ENCODE measurements at places on chromosomes 13 and 19. TPM values are rescaled to one million over a fixed set of nuclear protein-coding genes. Genes with fewer than 3 reads are reported as not detected.

The C19orf81 gene
- 2.3 TPM for total RNA-seq

The METTL21C gene
- not detected for total RNA-seq

The ATCAY gene
- 85.9 TPM for total RNA-seq

The CELF5 gene
- 51.6 TPM for total RNA-seq

The ONECUT3 gene
- not detected for total RNA-seq

The RUBCNL gene
- 5.8 TPM for total RNA-seq

The KLK14 gene
- total RNA-seq, result not detected

The TMC4 gene
- not detected for total RNA-seq

The FCGBP gene
- 3.1 TPM for total RNA-seq

The ERICH4 gene
- total RNA-seq, result not detected

The IL4I1 gene
- not detected for total RNA-seq

The PSG3 gene
- total RNA-seq, result not detected

The UNC13A gene
- 29.6 TPM for total RNA-seq

The WBP4 gene
- 12.2 TPM for total RNA-seq

The ADGRE3 gene
- total RNA-seq, result not detected

The ZNF83 gene
- total RNA-seq, result 49.4 TPM

The TRAPPC5 gene
- 16.7 TPM for total RNA-seq

The TJP3 gene
- not detected for total RNA-seq

The SIGLEC8 gene
- 2.0 TPM for total RNA-seq

The DHRS12 gene
- total RNA-seq, result 5.6 TPM

The ZNF177 gene
- 11.9 TPM for total RNA-seq

The ARL11 gene
- total RNA-seq, result 0.31 TPM

- no peak for DNase-seq
Observed at GRCh38 chr13:52344108-52344507, 61.9 kb downstream of the THSD1 start.

DNA sequence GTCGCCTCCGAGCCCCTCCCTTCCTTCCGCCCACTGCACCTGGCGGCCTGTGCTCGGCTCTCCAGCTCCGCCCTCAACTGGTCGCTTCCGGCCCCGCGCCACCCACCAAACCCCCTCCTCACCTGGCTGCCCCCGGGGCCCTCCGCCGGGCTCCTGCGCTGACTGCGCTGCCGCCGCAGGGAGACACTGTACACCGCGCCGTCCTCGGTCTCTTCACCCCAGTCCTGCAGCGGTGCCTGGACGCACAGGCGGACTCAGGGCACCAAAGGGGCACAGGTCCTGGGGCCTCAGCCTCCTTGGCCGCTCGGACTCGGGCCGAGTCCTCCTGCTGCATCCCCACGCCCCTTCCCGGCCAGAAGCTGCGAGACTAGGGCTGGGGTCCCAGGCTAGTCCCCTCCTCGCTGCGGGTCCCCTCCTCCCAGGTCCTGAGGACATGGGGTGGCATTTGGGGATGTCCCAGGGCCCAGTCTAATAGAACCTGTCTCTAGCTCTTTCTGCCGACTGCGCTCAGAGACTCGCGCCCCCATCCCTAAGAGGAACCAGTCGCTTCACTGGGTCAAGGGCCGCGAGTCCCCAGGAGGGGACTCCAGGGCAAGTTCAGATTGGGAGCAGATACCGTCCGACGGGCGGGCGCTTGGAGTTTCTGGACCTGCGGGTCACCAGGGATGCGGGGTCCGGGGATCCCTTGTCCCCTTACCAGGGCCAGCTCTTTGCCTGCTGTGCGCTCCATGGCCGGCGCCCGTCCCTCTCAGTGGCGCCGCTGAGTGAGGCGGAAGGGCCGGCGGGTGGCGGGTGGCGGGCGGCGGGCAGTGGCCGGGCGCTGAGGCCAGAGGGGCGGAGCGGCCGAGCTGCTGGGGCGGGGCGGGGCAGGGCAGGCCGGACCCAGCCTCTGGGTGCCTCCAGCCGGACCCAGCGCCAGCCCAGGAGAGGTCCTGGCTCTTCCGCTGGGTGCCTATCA lies at the start of gene RGL3:
Gene RGL3, minus strand, starts transcription at position 766 of the 958 bp plus-strand sequence. Its CDS starts 36 bp downstream, at position 730.
- no peak for DNase-seq

GRCh38 chr13:37886879-37887278 lies 17.3 kb upstream of the TRPC4 start:
- DNase-seq, result no peak

GRCh38 chr19:42325896-42326771 lies 699 bp downstream of the MEGF8 start:
- DNase-seq, result no peak

- DNase-seq, result no peak
Observed at GRCh38 chr19:45601115-45601514, 897 bp downstream of the GPR4 start.

DNA sequence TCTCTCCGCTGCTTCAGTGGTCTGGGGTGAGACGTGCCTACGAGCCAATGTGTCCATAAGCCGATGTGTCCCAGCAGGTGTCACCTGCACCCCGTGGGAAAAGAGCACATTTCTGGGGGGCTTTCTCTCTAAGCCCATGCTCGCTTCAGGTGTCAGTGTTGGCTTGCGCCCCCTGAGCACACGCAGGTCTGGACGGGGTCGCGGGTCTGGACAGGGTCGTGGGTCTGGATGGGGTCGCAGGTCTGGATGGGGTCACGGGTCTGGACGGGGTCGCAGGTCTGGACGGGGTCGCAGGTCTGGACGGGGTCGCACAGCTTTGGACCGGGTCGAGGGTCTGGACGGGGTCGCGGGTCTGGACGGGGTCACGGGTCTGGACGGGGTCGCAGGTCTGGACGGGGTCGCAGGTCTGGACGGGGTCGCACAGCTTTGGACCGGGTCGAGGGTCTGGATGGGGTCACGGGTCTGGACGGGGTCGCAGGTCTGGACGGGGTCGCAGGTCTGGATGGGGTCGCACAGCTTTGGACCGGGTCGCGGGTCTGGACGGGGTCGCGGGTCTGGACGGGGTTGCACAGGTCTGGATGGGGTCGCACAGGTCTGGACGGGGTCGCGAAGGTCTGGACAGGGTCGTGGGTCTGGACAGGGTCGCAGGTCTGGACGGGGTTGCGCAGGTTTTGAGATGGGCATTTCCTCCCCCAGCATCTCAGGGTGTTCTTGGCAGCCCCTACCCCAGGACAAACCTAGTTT lies 24.5 kb upstream of the TFDP1 start:
- DNase-seq, result no peak

DNA sequence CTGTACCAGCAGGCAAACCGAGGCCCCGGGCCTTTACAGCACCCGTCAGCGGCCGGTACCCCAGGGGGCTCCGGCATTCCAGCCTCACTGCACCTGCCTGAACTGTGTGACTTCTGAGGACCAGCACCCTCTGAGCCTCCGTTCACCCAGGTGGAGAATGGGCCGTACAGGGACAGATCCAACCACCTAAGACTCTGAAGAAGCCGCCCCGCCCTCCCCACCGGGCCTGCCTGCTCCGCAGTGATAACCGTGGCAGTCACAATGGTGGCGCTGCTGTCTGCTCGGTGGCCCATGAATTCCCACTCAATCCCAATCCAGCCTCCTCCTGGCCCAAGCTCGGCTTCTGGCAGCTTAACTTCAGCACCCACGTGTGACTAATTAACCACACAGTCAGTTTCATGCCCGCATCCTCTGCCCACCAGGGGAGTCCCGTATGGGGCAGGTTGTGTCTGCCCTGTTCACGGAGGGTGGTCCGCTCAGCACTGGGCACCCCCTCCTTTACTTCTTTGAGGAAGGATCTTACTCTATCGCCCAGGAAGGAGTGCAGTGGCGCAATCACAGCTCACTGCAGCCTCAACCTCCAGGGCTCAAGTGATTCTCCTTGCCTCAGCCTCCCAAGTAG lies 3.4 kb downstream of the TCF3 start:
- no peak for DNase-seq

- no peak for DNase-seq
Observed at GRCh38 chr19:6767357-6768235, at the start of gene SH2D3A. Gene SH2D3A, minus strand, starts transcription at chr19:6767435. Its CDS starts 3,687 bp downstream, at chr19:6763748.

DNA sequence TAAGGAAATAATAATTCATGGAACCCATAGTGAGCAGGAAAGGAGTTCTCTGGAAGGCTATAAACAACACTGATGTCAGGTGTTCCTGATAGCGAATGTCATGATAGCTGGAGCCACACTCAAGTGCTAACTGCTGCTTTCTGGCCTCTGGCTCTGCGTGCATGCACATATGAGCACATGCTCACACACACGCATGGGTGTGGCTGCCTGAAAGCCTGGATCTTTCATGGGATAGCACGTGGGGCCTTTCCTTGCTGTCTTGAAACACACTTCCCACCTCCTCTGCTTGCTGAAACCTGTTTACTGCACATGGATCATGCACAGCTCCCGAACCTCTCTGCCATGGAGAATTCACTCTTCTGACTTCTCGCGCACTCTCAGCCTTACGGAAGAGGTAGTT lies 207.4 kb downstream of the ATP8A2 start:
- DNase-seq, result no peak

DNA sequence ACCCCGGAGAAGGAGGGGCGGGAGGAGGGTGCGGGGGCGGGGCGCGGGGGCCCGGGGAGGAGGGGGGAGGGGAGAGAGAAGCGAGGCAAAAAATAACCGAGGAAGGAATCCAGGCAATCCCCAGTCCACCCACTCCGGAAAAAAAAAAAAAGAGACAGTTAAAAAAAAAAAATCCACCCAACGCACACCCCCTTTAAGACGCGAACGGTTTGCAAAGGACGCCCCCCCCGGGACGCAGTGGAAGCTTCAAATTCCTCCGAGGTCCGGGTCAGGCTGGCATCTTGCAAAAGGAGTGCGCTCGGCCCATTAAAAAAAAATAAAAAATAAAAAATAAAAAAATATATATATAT lies at the start of gene CACNA1A:
Gene CACNA1A, minus strand, starts transcription at position 9 of the 350 bp plus-strand sequence. CDS start 255 bp downstream, outside the sequence.
- no peak for DNase-seq

- DNase-seq, result no peak
Observed at GRCh38 chr13:92355213-92355612, 871.4 kb upstream of the GPC6 start.

- DNase-seq, result no peak
Observed at GRCh38 chr19:39497701-39497995, 1.1 kb upstream of the DLL3 start.

DNA sequence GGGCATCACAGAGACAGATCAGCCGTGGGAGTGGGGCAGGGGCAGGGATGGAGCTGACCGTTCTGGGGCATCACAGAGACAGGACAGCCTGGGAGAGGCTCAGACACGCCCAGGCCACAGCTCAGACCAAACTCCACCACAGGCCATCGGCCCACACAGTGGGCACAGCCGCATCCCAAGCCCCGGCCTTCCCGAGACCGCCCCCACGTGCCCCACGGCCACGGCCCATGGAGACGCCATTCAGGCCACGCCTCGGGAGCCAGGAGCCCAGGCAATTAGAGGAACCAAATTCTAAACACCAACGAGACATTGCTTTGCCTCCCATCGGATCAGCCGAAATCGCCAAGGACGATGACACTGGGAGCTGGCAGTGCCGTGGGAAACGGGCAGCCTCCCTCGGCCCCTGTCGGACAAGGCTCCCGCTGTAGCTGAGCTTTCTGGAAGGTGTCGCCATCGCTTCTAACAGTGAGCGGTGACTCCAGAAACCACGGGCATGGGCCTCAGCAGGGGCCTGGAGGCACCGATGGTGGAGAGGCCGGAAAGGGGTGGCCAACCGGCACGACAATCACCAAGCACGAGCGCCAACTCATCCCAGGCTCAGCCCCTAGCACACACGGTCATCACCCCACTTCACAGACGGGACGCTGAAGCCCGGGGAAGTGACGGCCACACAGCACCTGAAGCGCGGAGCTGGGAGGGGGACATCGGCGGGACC lies 2.4 kb downstream of the PIP5K1C start:
- DNase-seq, result no peak

DNA sequence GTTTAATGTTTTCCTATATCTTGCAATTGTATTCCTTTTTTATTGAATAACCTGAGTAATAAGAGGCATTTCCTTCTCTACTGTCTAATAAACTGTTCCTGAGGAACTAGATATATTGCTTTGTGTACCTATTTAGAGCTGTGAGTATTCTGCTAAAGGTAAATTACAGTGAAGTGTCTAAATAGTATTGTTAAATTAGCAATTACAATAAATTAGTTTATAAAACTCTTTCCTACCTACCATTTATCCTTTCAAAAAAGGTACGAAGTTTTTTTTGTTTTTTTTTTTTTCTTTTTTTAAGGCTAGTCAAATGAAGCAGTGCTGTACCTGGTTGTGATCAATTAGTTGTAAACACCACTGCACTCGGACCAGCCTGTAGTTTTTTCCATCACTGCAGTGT lies 34.8 kb downstream of the TM9SF2 start:
- no peak for DNase-seq

GRCh38 chr19:37845932-37846331 lies 60.5 kb downstream of the WDR87 start:
- no peak for DNase-seq

GRCh38 chr13:21661097-21661909 lies 9.6 kb upstream of the FGF9 start:
- DNase-seq, result no peak

DNA sequence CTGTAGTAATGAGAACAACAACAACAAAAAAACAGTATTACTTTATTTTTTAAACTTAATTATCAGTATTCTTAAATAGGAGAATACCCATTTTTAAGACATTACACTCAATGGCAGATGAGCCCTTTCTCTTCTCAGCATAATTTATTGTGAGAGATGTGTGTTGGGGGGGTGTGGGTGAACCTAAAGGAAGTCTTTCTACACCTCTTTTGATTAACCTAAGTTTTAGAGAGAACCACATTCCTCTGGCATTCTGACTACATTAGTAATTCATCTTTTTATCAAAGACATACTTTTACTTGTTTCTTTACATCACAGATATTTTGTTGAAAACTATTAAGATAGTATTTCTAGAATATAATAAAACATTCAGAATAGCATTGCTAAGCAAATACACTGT lies 890.9 kb downstream of the PCDH9 start:
- no peak for DNase-seq

DNA sequence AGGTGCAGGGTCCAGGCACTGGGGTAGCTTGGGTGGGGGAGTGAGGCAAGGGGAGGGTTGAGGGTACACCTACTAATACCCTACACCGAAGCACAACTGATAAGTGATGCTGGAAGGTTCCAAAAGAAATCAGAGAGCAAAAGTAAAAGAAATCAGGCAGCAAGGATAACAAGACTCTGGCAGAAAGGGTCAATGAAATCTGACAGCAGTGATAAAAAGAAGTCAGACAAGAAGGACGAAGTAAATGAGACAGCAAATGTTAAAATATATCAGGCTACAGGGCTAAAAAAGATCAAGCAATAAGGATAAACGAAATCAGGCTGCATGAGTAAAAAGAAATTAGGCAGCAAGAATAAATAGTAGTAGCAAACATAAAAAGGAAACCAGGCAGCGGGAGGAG lies 4.7 kb downstream of the LRFN3 start:
- no peak for DNase-seq

- no peak for DNase-seq
Observed at GRCh38 chr13:23673867-23674605, 103.8 kb downstream of the TNFRSF19 start.

GRCh38 chr19:604355-604754 lies 14.7 kb downstream of the HCN2 start:
- no peak for DNase-seq

- no peak for DNase-seq
Observed at GRCh38 chr19:14054721-14055120, 7.2 kb downstream of the PALM3 start.

- DNase-seq, result no peak
Observed at GRCh38 chr19:37893845-37894575, 12.4 kb downstream of the WDR87 start.

GRCh38 chr19:31995546-31995945 lies 349.9 kb upstream of the ZNF507 start:
- no peak for DNase-seq

All from occipital lobe (tissue), 3 donors.